ENCODE measurements at places on chromosomes 7 and 10. TPM values are rescaled to one million over a fixed set of nuclear protein-coding genes. Genes with fewer than 3 reads are reported as not detected.

The FAM171A1 gene
- 53.0 TPM for total RNA-seq

The MEIG1 gene
- not detected for total RNA-seq

The INHBA gene
- 5.9 TPM for total RNA-seq

The TRIL gene
- total RNA-seq: 6.1 TPM

GRCh38 chr7:18320422-18320821, 175.1 kb upstream of the HDAC9 start:
- no peaks in the 10 kb centered on the region for H3K36me3 ChIP-seq
- H3K27ac ChIP-seq: no peak overlapping the region
- no peaks in the 10 kb centered on the region for H3K27me3 ChIP-seq

DNA sequence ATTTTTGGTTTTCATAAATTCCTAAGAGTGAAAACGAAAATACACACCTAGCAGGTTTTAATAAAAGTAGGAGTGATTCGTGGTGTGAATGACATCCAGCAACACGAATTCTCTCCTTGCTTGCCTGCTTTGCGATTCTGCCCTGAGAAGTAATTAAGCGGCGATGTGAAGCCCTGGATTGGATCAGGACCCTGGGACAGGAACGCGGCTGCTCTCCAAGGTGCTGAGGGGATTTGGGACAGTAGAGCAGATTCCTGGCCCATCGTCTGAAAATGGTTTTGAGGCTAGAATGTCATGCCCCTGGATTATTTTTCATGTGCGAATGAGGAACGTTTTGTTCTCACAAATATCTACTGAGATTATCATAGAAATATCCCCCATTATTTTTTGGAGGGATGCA, 7.8 kb downstream of the NPS start:
- peak; percentile 92 for DNase-seq
- H3K27me3 ChIP-seq: no peaks in the 10 kb centered on the region
- no peak overlapping the region for H3K4me3 ChIP-seq

- no peaks in the 10 kb centered on the region for H3K27me3 ChIP-seq
- no peaks in the 10 kb centered on the region for H3K36me3 ChIP-seq
- no peak overlapping the region for H3K27ac ChIP-seq
Observed at GRCh38 chr10:24680647-24681524, 42.8 kb downstream of the ARHGAP21 start.

- no peak overlapping the region for H3K4me3 ChIP-seq
- DNase-seq: no peak
- H3K27me3 ChIP-seq: no peaks in the 10 kb centered on the region
- no peaks in the 10 kb centered on the region for H3K36me3 ChIP-seq
Observed at GRCh38 chr7:72538147-72538546, 126.0 kb upstream of the CALN1 start.

DNA sequence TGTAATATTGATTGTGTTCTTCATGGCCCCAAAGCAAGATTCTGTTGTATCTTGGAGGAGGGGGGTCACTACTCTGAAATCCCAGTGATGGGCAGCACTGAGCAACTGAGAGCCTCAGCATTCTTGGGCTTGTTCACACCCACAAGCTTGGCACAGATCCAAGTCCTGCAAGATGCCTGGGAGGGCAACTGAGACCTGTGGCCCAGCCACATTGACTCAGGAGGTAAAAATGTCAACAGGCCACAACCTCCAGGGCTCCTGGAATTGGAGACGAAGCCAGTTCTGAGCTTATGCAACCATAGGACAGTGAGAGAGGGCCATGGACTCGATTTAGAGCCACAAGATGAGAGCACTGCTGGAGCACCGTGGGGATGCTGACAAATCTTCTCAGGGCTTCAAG, 3.1 kb upstream of the DOCK1 start:
- no peak overlapping the region for H3K27ac ChIP-seq
- H3K4me3 ChIP-seq: no peak overlapping the region
- peaks cover 10% of the 10 kb centered on the region for H3K4me1 ChIP-seq
- H3K27me3 ChIP-seq: no peaks in the 10 kb centered on the region

DNA sequence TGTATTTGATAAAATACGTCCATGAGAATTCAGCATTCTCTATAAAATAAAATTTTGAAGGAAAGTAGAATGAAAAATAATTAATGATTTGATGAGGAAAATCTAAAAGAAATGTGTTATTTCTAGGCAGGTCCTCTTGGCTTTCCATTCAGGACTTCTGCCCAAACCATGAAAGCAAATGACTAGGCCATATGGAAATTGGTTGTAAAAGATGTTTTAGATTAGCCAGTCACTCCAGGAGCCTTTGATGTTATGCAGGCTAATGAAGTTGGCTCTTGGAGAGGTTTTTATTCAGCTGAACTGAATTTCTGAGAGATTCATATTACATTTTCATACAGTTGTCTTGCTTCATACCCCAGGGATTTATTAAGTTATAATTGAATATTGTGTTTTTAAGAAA, 452.8 kb downstream of the SDK1 start:
- no peak overlapping the region for H3K27ac ChIP-seq
- H3K27me3 ChIP-seq: no peaks in the 10 kb centered on the region
- H3K4me1 ChIP-seq: no peaks in the 10 kb centered on the region
- H3K4me3 ChIP-seq: no peak overlapping the region

DNA sequence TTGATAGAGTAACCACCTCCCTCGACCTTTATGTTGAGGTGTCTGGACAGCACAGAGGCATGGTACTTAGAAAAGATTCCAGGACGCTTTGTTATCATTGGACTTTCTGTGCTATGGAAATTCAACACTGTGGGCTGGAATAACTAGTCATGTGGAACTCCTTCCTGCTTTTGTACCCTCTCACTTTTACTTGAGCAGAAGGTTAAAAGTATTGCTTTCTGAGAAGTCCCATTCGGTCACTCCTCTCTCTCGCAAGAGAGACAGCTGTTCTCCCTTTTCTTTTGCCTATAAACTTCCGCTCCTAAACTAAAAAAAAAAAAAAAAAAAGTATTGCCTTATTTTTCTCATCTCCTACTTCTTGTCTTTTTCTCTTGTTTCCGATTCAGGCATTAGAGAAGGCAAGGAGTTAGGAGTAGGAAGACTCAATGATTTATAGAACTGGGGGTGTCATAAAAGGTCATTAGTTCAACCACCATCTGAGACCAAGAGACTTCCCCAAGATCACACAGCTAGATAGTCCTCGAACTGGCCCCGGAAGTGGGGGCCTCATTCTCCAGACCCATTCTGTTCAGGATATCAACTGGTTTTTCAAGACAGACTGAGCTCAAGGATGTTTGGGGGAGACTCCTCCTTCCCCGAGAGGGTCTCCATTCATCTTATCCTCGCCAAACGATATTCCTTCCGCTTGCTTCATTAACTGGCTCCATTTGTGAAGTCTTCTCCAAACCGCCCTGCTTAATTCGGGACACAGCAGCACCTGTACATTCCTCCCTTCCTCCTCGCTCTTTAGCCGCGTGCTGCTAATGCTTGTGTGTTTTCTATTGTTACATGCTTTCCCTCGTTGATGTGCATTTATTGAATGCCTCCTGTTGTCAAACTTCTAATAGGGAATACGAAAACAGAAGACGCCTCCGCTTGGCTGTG, 995 bp upstream of the INPP5F start:
- H3K27ac ChIP-seq: peak overlapping the region; percentile 94
- DNase-seq: peak; percentile 91
- peaks cover 14% of the 10 kb centered on the region for H3K4me1 ChIP-seq

DNA sequence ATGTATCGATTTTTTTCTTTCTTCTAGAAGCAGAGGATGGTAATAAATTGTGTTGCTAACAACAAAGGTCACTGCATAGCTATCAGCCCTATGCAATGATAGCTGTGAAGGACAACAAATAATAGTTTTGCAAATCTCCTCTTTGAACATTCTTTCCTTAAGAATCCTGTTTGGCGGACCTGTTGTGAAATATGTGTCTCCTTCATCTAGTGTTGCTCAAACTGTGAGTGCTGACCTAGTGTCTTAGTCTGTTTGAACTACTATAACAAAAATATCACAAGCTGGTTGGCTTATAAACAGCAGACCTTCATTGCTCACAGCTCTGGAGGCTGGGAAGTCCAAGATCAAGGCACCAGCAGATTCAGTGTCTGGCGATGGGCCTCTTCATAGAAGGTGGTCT, 53.7 kb downstream of the CAV1 start:
- no peaks in the 10 kb centered on the region for H3K4me1 ChIP-seq
- H3K36me3 ChIP-seq: no peaks in the 10 kb centered on the region

- H3K4me1 ChIP-seq: peaks cover 3% of the 10 kb centered on the region
- H3K27ac ChIP-seq: no peak overlapping the region
- H3K36me3 ChIP-seq: no peaks in the 10 kb centered on the region
- no peak overlapping the region for H3K4me3 ChIP-seq
Observed at GRCh38 chr7:55193245-55193644, 171.9 kb upstream of the LANCL2 start.

- H3K27ac ChIP-seq: no peak overlapping the region
- no peaks in the 10 kb centered on the region for H3K4me1 ChIP-seq
- no peaks in the 10 kb centered on the region for H3K36me3 ChIP-seq
- H3K4me3 ChIP-seq: no peak overlapping the region
Observed at GRCh38 chr7:29207162-29207801, 12.7 kb downstream of the CHN2 start.

DNA sequence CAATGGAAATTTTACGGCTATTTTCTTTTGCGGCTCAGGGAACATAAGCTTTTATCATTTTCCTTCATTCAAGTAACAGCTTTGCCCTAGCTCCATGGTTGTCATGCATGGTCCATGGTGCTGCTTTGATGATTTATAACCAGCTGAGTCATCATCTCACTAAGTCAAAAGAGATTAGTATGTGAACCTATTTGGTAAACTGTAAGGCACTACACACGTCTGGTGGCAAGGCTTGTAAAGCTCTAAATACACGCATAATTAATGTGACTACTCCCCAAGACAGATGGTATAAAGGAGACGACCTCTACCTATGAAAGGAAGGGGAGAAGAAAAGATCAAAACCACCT, 340.2 kb downstream of the KCNMA1 start:
- H3K4me3 ChIP-seq: no peak overlapping the region
- no peak overlapping the region for H3K27ac ChIP-seq
- H3K4me1 ChIP-seq: no peaks in the 10 kb centered on the region
- H3K27me3 ChIP-seq: no peaks in the 10 kb centered on the region

GRCh38 chr7:127895360-127895759, 135.9 kb downstream of the LRRC4 start:
- no peaks in the 10 kb centered on the region for H3K27me3 ChIP-seq
- H3K36me3 ChIP-seq: no peaks in the 10 kb centered on the region
- no peak for DNase-seq
- H3K27ac ChIP-seq: no peak overlapping the region
- H3K4me3 ChIP-seq: no peak overlapping the region
- no peaks in the 10 kb centered on the region for H3K4me1 ChIP-seq

DNA sequence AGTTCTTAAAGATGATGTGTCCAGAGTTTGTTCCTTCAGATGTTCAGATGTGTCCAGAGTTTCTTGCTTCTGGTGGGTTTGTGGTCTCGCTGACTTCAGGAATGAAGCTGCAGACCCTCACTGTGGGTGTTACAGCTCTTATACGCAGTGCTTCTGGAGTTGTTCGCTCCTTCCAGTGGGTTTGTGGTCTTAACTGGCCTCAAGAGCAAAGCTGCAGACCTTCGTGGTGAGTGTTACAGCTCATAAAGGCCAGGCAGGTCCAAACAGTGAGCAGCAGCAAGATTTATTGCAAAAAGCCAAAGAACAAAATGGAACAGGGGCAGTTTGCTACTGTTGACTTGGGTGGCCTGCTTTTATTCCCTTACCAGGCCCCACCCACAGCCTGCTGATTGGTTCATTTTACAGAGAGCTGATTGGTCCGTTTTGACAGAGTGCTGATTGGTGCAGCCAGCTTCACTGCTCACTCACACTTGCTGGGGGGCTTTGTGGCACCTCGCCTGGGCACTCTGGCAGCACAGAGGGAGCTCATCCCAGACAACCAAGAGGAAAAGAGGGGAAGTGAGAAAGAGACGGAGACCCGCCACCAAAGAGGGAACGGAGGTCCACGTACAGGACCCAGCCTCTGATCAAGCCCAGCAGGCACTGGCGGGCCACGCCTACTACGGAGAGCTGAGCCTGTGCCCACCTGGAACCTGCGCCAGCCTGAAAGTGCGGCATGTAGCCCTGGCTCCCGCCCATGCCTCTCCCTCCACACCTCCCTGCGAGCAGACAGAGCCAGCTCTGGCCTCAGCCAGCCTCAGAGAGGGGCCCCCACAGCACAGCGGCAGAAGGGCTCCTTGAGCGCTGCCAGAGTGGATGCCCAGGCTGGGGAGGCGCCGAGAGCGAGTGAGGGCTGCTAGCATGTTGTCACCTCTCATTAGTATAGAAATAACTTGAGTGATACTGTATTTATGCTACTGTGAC, 55.8 kb upstream of the SEMA3C start:
- no peaks in the 10 kb centered on the region for H3K4me1 ChIP-seq
- H3K36me3 ChIP-seq: no peaks in the 10 kb centered on the region
- no peak overlapping the region for H3K27ac ChIP-seq
- no peak overlapping the region for H3K4me3 ChIP-seq
- no peaks in the 10 kb centered on the region for H3K27me3 ChIP-seq

DNA sequence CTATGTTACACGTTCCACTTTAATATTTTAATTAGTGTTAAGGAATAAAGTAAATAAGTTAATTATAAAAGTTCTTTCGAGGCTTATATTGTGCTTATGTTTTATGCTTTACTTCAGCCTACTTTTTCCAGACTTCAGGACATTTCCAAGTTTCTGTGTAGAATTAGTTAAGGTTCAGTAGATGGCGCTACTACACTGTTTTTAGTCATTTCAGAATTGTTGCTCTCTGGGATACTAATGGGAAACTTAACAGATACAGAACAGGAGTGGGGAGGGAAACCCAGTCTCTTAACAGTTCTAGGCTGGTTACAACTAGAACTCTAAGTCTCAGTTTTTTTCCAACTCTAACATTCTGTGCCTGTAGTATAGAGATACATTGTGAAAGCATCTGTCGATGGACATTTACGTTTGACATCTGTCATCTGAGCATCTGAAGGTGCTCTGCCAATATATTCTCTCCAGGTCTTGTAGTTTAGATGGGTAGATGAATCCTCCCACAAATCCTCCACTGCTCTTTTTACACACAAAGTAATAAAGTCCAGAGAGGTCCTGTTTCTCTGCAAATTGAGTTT, 56.8 kb upstream of the FAM171A1 start:
- DNase-seq: no peak
- H3K36me3 ChIP-seq: no peaks in the 10 kb centered on the region
- H3K27ac ChIP-seq: no peak overlapping the region

DNA sequence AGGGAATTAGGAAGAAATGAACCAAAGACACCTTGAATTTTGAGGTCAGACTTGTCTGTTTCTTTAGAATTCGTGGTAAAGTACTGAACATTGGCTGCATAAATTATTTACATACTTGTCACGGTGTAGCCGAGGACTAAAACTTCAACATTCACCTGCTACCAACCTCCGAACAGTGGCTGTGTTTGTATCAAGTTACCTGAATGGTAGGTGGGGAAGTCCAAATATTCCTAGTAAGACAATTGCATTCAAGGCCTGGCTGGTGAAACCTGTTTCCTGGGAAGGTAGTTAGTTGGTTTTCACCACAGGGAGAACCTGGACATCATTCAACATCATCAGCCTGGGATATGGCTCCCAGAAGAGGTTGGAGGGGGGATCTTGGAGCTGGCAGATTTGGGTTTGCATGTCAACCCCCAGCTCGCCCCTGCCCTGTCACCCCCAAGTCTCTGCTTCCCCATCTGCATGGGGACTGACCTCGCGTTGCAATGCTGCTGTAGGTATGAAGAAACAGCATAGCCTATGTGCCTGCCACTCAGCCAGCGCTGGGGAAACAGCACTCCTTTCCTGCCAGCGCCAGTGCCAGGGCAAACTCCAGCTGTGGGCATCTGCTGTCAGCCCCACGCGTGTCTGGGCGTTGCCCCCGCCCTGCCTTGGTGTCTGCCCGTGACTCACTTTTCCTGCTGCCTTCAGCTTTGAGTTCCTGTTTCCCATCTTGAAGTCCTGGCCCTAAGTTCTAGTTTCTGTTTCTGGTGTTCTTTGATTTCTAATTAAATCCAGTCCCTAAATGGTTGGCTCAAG, 12.7 kb upstream of the LARP4B start:
- H3K4me1 ChIP-seq: no peaks in the 10 kb centered on the region
- DNase-seq: peak; percentile 84
- H3K4me3 ChIP-seq: no peak overlapping the region
- no peaks in the 10 kb centered on the region for H3K36me3 ChIP-seq

GRCh38 chr10:72275351-72276012, 1.8 kb downstream of the DDIT4 start:
- H3K4me3 ChIP-seq: peak overlapping the region; percentile 98
- peaks cover 13% of the 10 kb centered on the region for H3K36me3 ChIP-seq
- no peaks in the 10 kb centered on the region for H3K4me1 ChIP-seq
